ENCODE measurements at places on chromosomes 3 and 15. TPM values are rescaled to one million over a fixed set of nuclear protein-coding genes. Genes with fewer than 3 reads are reported as not detected.

DNA sequence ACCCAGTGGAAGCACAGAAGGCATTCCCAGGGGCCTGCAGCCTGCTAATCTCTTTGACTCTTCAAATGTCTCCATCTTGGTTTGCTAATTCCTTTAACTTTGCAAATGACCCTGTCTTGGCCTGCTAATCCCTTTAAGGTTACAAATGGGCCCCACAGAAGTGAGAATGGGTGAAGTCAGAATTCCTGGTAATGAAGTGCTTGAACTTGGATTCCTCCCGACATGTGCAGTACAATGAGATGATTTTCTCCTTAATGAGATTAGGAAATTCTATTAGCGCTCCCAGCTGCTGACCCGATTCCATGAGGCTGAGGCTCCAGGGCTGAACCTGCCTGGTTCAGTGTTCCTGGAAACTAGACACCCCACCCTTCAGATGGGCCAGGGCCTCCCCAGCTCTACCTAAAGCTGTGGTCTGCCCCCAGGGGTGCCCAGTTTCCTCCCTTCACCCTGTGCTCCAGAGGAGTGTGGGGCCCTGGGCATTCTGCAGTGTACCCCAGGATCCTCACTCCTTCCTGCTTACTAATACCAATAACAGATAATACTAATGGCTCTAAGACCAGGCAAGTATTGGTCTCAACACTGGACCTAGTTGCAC is 47.4 kb downstream of the SCN5A start:
- H3K27me3 ChIP-seq = no peaks in the 10 kb centered on the region
- H3K4me1 ChIP-seq = no peaks in the 10 kb centered on the region
- no peak for DNase-seq
- no peak overlapping the region for H3K4me3 ChIP-seq
- no peak overlapping the region for H3K27ac ChIP-seq
- H3K36me3 ChIP-seq = no peaks in the 10 kb centered on the region

- H3K4me1 ChIP-seq = no peaks in the 10 kb centered on the region
- DNase-seq = no peak
- H3K4me3 ChIP-seq = no peak overlapping the region
- H3K27me3 ChIP-seq = no peaks in the 10 kb centered on the region
- no peak overlapping the region for H3K27ac ChIP-seq
Observed at GRCh38 chr15:97597801-97598200, 362.7 kb upstream of the ARRDC4 start.

DNA sequence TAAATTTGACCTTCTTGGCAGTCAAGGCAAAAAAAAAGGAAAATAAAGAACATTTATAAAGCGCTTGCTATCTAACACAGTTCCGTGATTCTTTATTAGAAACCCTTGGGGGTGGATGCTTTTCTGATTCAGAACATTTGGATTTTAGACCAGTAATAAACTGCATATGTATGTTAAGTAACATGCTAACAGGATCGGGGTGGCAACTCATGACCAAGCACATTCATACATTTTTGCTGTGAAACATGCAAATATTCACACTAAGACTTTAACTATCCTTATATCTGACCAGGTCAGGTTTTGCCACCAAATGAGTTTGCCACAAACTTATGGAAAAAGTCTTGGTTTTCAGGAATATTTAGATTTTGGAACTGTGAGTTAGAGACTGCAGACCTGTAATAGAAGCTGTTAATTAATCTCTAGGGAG is 30.4 kb upstream of the KLF13 start:
- no peak for DNase-seq
- no peaks in the 10 kb centered on the region for H3K36me3 ChIP-seq
- no peak overlapping the region for H3K4me3 ChIP-seq
- no peak overlapping the region for H3K27ac ChIP-seq
- H3K27me3 ChIP-seq = no peaks in the 10 kb centered on the region
- peaks cover 1% of the 10 kb centered on the region for H3K4me1 ChIP-seq

AHSG gene
- not detected for total RNA-seq

GRCh38 chr3:171333784-171334464 is 126.3 kb downstream of the TNIK start:
- no peaks in the 10 kb centered on the region for H3K4me1 ChIP-seq
- H3K27me3 ChIP-seq = no peaks in the 10 kb centered on the region
- no peaks in the 10 kb centered on the region for H3K36me3 ChIP-seq
- no peak overlapping the region for H3K27ac ChIP-seq

EOMES gene
- total RNA-seq = 0.23 TPM

DNA sequence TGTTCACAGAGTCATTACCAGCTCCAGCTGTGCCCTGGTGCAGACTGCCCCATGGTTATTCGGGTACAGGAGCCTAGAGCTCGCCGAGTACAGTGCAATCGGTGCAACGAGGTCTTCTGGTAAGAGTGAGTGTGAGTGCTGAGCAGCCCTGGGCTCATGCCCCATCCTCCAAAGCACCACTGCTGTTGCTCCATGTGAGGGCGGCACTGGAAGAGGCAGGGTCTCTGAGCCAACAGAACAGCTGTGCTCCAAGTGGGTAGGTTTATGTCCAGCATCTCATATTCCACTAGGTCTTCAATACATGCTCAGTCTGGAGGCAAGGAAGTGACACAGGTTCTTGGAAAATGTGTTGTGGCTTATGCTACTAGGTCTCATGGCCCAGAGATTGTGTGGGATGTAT is 19.5 kb upstream of the P4HTM start:
- H3K4me1 ChIP-seq = peaks cover 4% of the 10 kb centered on the region
- no peaks in the 10 kb centered on the region for H3K27me3 ChIP-seq
- no peaks in the 10 kb centered on the region for H3K36me3 ChIP-seq
- H3K27ac ChIP-seq = no peak overlapping the region
- H3K4me3 ChIP-seq = no peak overlapping the region

- no peaks in the 10 kb centered on the region for H3K4me1 ChIP-seq
- no peak overlapping the region for H3K4me3 ChIP-seq
- H3K36me3 ChIP-seq = no peaks in the 10 kb centered on the region
Observed at GRCh38 chr3:172717493-172718088, 6.7 kb upstream of the NCEH1 start.

PROS1 gene
- 95.1 TPM for total RNA-seq

- no peaks in the 10 kb centered on the region for H3K27me3 ChIP-seq
- no peak overlapping the region for H3K27ac ChIP-seq
- H3K4me1 ChIP-seq = no peaks in the 10 kb centered on the region
- no peak overlapping the region for H3K4me3 ChIP-seq
- no peak for DNase-seq
- H3K36me3 ChIP-seq = no peaks in the 10 kb centered on the region
Observed at GRCh38 chr3:133874344-133874743, 21.3 kb downstream of the RAB6B start.

CCR3 gene
- not detected for total RNA-seq

GOLGA8G gene
- not detected for total RNA-seq

SETMAR gene
- total RNA-seq = 27.4 TPM

- peaks cover 15% of the 10 kb centered on the region for H3K4me1 ChIP-seq
- H3K4me3 ChIP-seq = no peak overlapping the region
- no peaks in the 10 kb centered on the region for H3K36me3 ChIP-seq
- DNase-seq = peak; percentile 97
Observed at GRCh38 chr3:72336821-72337479, 511.3 kb downstream of the SHQ1 start.

NLGN1 gene
- total RNA-seq = 7.7 TPM

DNA sequence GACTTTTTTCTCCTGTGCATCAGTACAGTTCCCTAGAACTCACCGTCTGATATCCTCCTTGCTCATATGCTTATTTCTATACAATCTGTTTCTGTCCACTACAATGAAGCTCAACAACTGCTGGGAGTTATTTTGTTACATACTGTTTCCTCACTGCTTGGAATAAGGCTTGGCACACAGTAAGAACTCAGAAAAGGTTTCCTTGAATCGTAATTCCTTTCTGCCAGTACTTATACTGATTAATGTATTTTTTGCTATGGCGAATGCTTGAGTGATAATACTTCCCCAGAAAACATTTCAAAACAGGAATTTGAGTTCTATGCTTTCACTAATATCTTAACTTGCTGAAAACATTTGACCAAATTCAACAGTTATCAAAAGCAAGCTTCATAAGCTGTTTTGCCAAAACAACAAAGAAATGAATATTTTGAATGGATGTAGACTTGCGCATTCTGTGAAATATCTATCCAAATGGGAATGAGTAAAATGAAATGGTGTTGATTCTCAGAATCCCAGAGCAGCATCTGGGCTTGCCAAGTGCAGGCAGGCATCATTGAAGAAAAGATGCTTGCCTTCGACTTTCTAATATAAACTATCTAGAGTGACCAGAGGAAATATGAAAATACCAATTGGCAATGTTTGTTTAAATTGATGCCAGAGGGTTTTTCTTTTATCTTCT is 286.3 kb downstream of the RAP2B start:
- H3K4me3 ChIP-seq = no peak overlapping the region
- H3K36me3 ChIP-seq = no peaks in the 10 kb centered on the region

- no peak overlapping the region for H3K4me3 ChIP-seq
- no peaks in the 10 kb centered on the region for H3K36me3 ChIP-seq
- no peaks in the 10 kb centered on the region for H3K27me3 ChIP-seq
Observed at GRCh38 chr3:139463466-139463865, 12.8 kb downstream of the RBP2 start.

BLOC1S6 gene
- 46.1 TPM for total RNA-seq

GRCh38 chr3:16040991-16041390 is 133.5 kb upstream of the GALNT15 start:
- DNase-seq = no peak
- H3K36me3 ChIP-seq = no peaks in the 10 kb centered on the region
- H3K27ac ChIP-seq = no peak overlapping the region
- H3K4me1 ChIP-seq = no peaks in the 10 kb centered on the region
- no peak overlapping the region for H3K4me3 ChIP-seq

DNA sequence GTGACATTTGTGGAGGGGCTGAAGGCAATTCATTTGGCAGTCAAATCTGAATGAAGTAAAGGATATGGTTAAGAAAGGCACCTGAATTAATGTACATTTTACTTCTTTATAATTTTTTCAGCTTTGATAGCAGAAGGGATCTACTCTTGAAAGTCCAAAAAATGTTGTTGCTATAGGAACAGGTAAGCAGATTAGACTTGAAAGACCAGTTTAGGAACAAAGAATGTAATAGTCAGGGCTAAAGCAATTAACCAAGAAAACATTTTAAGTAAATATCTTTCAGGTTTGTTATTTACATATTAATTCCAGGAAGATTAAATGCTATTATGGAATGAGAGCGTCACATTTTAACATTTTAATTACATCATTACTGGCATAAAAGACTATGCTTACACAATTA is 1.1 kb downstream of the ATP13A4 start:
- no peaks in the 10 kb centered on the region for H3K4me1 ChIP-seq
- H3K27me3 ChIP-seq = no peaks in the 10 kb centered on the region
- no peak overlapping the region for H3K4me3 ChIP-seq
- H3K27ac ChIP-seq = no peak overlapping the region
- no peaks in the 10 kb centered on the region for H3K36me3 ChIP-seq

ARL8B gene
- total RNA-seq = 58.4 TPM

GRCh38 chr3:152834776-152835600 is at the start of gene P2RY1:
P2RY1 (plus strand) TSS chr3:152835131; CDS start chr3:152835783, 652 bp downstream.
- H3K27me3 ChIP-seq = no peaks in the 10 kb centered on the region
- peak; percentile 78 for DNase-seq
- H3K4me3 ChIP-seq = peak within 1 kb of the TSS; percentile 84
- peaks cover 2% of the 10 kb centered on the region for H3K4me1 ChIP-seq
- H3K27ac ChIP-seq = peak within 1 kb of the TSS; percentile 90
- H3K36me3 ChIP-seq = no peaks in the 10 kb centered on the region

NAALADL2 gene
- 13.9 TPM for total RNA-seq

DNA sequence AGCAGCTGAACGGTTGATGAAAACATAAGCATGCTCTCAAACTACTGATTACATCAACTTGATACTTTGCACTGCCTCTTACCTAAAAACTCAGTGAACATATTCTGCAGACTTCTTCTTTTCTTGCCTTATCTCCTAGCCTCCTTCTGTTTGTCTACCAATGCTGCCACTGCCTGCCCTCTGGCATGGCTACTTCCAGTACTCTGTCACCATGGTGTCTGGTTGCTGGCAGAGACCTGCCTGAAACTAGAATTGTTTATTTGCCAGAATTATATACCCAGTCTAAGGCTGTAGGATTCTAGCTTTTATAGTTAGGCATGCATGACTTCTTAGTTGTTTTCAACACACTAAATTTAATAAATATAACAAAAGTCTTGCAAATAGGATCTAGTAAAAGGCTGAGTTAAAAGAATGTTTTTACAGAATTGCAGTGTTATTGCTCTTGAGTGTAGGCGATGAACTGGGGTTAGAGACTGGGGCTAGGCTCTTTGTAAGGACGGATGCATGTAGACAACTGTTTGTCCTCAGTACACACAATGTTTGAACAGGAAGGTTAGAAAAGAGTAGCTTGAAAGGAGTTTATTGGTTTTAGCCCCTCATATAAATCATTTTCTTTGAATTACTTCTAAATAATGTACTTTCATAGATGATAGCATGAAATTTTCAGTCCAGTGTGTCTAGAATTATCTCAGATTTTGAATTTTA is 116.3 kb downstream of the KCNAB1 start:
- no peaks in the 10 kb centered on the region for H3K36me3 ChIP-seq
- H3K4me3 ChIP-seq = no peak overlapping the region
- no peaks in the 10 kb centered on the region for H3K27me3 ChIP-seq
- no peak for DNase-seq
- no peaks in the 10 kb centered on the region for H3K4me1 ChIP-seq
- H3K27ac ChIP-seq = no peak overlapping the region
